ENCODE measurements at places on chromosomes 2 and 18.

GRCh38 chr2:45793305-45793962, 142.0 kb downstream of the PRKCE start:
- DNase-seq: no peak

- DNase-seq: no peak
Measured at GRCh38 chr2:96083989-96084857, 32.1 kb downstream of the ADRA2B start.

GRCh38 chr18:28984731-28985130, 807.8 kb upstream of the CDH2 start:
- DNase-seq: no peak

DNA sequence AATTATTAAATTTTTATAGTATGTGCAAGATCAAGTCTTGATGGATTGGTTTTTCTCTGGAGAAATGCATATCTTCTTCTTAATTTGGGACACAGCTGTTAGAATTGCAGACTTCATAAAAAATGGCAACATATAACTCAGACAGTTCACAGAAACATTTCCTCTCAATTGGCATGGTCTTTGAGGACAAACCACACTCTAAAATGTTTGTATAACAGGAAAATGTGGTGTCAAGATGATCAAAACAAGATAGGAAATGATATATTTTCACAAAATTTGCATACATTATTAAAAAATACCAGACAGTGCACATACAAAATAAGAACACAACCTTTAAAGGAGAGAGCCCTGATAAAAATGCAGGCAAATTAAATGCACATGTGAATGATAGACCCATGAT, 63.9 kb downstream of the ICOS start:
- DNase-seq: no peak

DNA sequence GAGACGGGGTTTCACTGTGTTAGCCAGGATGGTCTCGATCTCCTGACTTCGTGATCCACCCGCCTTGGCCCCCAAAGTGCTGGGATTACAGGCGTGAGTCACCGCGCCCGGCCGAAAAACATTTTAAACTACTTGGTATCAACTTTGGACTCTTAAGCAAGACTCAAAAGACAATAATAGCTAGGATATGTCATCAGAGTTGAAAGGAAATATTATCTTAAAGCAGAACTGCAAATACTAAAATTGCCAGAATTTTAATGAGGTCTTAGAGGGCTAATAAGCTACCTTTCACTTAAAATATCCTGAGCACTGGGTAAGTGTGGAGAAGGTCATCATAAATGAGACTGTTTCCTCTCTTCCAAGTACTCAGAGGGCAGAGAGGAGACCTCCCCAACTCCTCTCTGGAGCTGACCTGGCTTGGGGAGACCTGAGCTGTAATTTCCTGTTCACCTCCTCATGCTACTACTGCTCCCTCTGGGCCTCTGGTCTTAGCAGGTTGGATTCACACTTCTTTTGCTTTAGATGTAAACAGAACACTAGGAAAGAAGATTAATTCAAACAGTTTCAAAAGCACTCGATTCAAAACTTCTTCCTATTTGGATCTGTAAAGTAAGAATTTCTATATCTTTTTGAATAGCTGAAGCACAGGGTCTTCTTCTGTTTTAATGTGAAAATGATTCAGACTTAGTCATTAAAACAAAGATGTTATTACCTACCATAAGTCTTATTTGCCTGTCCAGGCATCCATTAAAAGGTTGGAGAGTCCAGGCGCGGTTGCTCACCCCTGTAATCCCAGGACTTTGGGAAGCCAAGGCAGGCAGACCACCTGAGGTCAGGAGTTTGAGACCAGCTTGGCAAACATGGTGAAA, 16.5 kb downstream of the CNRIP1 start:
- no peak for DNase-seq

DNA sequence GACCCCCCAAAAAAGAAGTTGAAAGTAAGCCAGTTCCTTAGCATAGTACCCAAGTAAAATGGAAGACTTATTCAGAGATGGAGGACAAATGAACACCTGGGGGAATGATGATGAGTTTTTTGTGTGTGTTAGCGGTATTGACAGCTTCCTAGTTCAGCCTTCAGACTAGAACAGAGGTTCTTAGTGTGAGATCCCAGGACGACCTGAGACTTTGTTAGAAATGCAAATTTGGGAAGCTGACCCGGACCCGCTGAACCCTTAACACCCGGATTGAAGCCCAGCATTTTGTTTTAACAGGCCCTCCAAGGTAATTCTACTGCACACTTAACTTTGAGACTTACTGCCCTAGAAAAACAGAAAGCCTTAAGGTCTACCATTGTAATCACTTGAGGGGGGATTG, 20.3 kb downstream of the SPOPL start:
- no peak for DNase-seq

GRCh38 chr18:14577971-14578370, 34.6 kb upstream of the POTEC start:
- DNase-seq: no peak

- no peak for DNase-seq
Measured at GRCh38 chr2:193783681-193784080, 1588.9 kb upstream of the TMEFF2 start.

DNA sequence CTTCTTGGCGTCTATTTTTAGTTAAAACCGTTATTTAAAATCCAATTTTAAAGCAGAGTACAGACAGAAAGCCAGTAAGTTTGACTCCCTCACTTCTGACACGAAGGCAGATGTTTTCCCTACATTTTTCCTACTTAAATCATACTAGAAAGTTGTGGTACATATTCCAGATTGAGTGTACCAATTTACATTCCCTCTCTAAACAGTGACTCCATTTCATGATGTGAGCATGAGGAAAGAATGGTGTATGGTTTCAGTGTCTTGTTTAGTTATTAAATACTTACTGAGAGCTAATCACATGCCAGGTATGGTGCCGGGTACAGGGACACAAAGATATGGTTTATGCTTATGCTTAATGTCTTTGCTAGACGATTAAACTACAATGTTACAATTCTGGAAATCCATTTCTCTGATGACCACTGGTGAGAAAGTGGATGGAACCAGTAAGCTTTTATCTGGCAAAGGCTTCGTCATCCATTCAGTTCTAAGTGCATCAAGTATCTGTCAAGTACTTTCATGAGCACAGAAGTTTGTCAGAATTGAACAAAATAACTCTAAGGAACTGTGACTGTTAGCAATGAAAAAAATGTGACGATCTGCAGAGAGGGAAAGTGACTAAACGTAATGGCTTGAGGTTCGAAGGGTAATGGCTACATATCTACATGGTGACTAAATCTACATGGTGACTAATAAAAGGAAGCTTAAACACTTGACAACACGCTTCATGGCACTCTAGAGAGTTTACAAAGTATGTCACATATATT, 25.7 kb downstream of the MAP4K3 start:
- no peak for DNase-seq

DNA sequence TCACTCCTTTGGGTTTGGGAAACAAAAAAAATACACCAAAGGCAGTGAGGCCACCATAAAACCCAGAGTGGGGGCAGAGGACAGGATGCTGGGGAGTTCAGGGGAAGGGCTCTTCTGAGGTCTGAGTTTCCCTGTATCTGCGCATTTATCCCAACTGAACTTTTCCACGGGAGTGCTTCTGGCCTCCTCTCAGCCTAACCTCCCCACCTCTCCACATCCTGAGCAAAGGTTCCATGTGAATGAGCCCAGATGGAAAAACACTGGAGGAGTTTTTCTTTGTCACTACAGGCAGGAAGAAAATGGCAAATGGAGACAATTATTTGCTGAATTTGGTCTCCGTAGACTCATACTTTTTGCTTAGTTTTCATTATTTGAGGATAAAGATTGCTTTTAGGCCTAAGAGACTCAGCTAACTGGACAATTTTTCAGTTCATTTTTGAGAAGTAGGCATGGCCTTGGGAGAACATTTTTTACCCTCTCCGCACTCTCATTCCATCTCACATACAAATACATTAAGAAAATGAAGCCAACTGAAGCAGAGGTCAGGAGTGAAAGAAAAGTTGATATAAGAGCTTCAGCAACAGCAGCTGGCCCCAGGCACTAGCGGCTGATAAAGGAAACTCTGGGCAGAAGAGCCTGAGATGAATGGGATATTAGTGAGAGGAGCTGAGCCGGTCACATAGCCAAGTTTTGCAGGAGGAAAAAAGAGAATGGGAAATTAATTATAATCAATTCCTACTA, 82.6 kb upstream of the CYP1B1 start:
- no peak for DNase-seq

GRCh38 chr2:3584076-3584475, 9.0 kb downstream of the RPS7 start:
- DNase-seq: no peak

DNA sequence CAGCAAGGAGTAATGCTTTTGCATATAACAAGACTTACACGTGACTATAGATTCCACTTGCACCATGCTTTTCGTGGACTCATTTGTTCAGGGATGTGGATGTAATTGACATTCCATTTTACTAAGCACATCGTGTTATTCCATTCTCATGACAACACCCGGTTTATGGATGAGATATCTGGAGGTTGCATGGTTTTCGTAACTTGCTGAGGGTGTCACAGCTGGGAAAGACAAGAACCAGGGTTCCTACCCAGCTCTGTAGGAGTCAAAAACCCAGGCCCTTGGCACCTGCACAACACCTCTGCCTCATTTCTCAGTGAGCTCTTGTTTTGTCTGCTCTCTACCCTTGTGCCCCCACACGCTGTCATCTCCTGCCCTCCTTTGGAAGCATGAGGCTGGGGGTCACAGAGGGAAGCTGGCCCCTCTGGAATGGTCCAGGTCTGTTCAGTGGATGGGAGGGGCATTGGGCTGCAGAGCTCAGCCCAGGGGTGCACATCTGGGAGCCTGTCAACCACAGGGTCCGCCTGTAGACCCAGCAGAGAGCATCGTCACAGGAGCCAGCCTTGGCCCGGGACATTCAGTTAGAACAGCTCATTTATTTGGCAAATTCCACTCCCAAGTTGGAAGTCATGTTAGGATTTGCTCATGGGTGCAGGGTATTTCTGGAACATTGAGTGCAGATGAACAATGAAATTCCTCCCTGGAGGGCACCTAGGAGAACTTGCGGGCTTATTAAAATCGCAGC, 120.1 kb upstream of the TWIST2 start:
- DNase-seq: no peak

DNA sequence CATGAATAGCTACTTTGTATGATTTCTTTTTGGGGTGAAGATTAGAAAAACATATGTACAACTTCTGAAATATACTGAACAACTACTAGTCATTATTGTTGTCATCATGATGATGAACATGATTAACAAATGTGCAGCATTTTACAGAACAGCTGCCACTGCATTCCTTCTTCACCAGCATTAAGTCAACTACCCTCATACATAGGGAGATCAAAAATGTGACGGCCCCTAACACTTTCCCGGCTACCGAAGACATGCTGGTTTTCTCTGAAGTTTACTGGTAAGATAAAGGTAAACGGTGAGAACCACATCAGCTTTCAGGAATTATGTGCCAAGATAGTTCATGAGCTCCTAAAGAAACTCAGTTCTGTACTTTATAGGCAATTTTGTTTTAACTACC, 121.0 kb upstream of the LRATD1 start:
- DNase-seq: no peak

DNA sequence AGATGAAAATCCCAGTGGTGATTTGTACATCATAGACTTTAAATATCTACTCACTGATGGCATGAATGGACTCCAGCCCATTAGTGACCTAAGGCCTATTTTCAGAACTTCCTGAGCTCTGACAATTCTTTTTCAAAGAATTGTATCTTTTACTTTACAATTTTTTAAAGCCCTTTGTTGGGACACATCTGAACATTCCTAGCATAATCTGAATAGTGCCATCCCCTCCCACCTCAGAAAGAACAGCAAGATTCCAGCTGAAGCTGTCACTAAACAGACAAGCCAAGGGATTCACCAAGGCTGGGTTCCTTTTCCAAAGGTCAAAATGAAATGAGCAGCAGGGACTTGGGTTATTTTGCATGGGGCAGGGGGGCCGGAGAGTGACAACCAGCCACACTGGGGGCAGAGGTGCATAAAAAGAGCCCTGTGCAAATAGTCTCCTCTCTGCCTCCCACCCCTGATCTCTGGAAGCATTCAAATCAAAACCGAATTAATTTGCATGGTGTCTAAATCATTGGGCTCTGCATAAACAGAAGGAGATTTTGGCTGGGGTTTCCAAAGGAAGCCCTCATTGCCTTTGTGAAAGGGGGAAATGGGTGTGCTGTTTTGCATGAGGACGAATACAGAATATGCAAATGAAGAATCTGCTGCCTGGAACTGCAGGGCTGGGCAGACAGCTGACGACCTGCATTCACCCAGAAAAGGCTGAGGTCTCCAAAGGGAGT, 17.2 kb downstream of the EPHA4 start:
- no peak for DNase-seq

GRCh38 chr2:222939208-222939856, 78.5 kb downstream of the ACSL3 start:
- peak; percentile 77 for DNase-seq

GRCh38 chr2:157192445-157193423, 64.8 kb upstream of the GALNT5 start:
- DNase-seq: no peak

DNA sequence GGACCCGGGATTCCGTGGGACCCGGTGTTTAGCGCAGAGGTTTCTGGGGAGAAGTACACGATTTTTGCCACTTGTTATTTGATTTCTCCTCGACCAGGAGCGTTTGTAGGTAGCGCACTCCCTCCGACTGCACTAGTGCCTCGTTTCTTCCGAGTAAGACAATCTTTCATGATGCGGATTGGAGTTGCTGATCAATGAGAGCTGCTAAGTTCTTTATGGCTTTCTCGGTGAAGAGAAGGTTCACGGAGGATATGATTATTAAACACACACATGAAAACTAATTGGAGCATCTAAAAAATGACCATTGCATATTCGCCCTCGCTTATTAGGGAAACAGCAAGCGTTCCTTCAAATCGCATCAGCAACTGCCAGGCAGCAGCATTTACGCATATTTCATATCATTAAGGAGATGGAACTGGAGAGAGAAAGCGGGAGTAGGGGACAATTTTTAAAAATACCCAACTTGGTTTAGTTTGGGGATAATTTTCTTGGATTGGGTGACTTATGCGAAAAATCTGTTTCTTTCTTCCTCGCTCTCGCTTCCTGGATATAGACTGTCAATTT, 616 bp downstream of the EML6 start:
- DNase-seq: no peak

DNA sequence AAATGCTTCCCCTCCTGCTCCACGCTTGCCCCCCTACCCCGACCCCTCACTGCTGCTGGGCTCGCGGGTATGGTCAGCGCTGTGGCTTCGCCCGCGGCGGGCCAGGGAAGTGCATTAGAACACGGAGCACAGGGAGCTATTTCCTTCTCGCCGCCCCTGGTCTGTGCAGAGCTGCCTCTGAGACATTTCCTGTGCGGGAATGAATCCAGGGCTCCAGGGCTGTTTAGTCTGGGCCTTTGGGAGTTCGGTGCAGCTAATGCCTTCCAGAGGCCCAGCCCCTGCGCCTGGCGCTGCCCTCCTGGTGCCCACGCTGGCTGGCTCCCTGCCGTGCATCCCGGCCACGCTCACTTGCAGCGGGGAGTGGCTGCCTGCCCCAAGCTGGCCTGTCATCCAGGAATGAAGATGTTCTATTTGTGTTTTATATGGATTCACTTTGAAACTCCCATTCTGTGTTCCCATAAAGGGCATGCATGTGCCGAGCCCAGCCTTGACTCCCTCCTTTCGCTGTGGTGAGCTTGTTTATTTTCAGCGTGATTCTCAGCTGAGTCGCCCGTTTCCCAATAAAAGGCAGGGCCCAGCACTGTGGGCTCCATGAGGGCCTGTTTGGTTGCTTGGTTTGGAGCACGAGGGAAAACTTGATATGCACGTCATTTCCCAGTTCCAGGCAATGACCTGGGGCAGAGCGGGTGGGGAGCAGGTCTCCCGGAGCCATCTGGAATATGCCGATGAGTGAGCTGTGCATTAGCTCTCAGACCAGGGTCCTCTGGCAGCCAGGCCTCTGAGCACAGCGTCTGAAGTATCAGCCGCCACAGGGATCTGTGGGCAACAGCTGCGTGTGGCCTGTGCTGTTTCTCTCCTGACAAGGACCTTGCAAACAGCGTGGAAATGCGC, 42.7 kb downstream of the SH3RF3 start:
- no peak for DNase-seq

Measured in activated CD4-positive, alpha-beta T cell treated with anti-CD3 and anti-CD28 coated beads, Interleukin-2, amount 10 ng/mL, durations not matched to agents 7 days and 5 days (primary cell).